ENCODE measurements at places on chromosomes 16 and 17.

- DNase-seq = no peak
These were observed 3.6 kb downstream of the CHD9 start for GRCh38 chr16:53058441-53058840.

DNA sequence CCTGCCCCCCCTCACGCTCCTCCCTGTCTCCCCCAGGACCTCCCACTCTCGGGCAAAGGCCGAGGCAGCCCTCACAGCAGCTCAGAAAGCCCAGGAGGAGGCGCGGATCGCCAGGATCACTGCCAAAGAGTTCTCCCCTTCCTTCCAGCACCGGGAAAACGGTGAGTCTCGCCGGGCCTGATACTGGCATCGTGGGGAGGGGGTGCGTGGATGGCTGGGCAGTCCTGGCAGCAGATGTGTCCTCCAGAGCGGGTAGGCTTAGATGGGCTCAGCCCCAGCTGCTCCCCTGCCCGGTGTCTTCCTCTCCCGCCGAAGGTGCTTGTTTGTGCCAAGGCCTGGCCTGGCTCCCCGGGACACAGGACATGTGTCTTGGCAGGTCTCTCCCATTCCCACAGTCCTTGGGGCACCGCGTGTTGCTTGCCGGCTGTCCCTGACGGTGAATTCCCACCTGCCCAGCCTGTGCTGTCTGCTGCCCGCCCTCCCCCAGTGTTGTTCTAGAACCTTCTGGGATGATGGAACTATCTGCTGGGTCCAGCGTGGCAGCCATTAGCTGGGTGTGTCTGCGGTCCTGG, 81.6 kb downstream of the KLHDC4 start:
- DNase-seq = no peak

- DNase-seq = no peak
These were observed 133.6 kb downstream of the SKAP1 start for GRCh38 chr17:48296453-48296852.

- peak; percentile 29 for DNase-seq
These were observed 354 bp upstream of the ESRP2 start for GRCh38 chr16:68236137-68236825.

- no peak for DNase-seq
These were observed 34.3 kb downstream of the SEC14L1 start for GRCh38 chr17:77174928-77175661.

DNA sequence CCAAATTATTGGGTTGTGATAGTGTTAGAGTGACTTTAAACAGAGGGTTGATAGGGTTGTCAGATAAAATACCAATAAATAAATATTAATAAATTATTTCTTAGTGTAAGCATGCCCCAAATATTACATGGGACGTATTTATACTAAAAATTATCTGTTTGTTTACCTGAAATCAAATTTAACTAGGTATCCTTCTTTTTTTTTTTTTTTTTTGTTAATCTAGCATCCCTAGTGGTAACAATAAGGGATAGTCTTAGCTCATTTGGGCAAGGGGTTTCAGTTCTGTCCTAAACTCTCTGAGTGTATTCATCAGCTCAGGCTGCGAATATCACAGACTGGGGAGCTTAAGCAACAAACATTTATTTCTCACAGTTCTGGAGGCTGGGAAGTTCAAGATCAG, 1.3 kb downstream of the CLEC19A start:
- DNase-seq = no peak

DNA sequence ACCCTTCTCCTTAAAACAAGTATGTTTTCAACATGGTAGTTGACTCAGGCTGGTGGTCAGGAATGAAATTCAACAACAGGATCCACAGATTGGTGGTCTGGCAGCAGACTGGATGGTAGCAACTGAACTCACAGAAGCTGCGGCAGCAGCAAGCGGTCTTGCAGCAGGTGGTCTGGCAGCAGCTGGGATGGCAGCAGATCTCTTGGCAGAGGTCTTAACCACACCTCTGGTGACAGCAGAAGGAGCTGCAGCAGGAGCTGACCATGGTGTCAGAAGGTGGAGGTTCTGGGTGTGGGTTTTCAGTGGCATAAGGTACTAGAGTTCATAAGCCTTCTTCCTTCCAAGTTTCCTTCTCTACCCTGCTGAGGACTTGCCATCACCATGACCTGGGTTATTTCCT, 2.2 kb upstream of the KRTAP4-1 start:
- no peak for DNase-seq

Measured in NCI-H1048 (cell line).